Activated CD4-positive, alpha-beta T cell treated with anti-CD3 and anti-CD28 coated beads, Interleukin-2, amount 10 ng/mL, durations not matched to agents 24 days and 14 days (primary cell): ENCODE measurements at places on chromosomes 6 and 20. TPM values are rescaled to one million over a fixed set of nuclear protein-coding genes. Genes with fewer than 3 reads are reported as not detected.

The MAFB gene
- total RNA-seq = 0.93 and 1.2 TPM in 2 replicates

The DSP gene
- 0.02 TPM in 1 of 2 replicates, not detected in the other for total RNA-seq

The BPHL gene
- 6.8 and 7.7 TPM in 2 replicates for total RNA-seq

The PIGT gene
- 84.7 and 86.6 TPM in 2 replicates for total RNA-seq

The KHDC1L gene
- total RNA-seq = not detected in 2 replicates

The TTLL9 gene
- total RNA-seq = not detected in 2 replicates

The KHDRBS2 gene
- total RNA-seq = not detected in 2 replicates
